A549 treated with Mapracorat at 1 μM for 4 hours (cell line): ENCODE measurements at places on chromosomes 6 and 20. TPM values are rescaled to one million over a fixed set of nuclear protein-coding genes. Genes with fewer than 3 reads are reported as not detected.

The SYS1 gene
- 22.2 to 33.8 TPM (median 31.0 TPM) in 5 replicates for total RNA-seq

The LY6G5B gene
- total RNA-seq, result 2.1 to 5.7 TPM (median 3.8 TPM) in 5 replicates

The TMC2 gene
- total RNA-seq, result not detected in 5 replicates

The COL11A2 gene
- 0.69 to 1.1 TPM (median 0.83 TPM) in 5 replicates for total RNA-seq

The RIPPLY2 gene
- 0.13 to 0.99 TPM (median 0.31 TPM) in 4 of 5 replicates, not detected in the other for total RNA-seq

The ADRM1 gene
- 152 to 196 TPM (median 187 TPM) in 5 replicates for total RNA-seq

The RIN2 gene
- 22.4 to 24.4 TPM (median 22.9 TPM) in 5 replicates for total RNA-seq

The NFATC2 gene
- 7.5 to 10.4 TPM (median 8.6 TPM) in 5 replicates for total RNA-seq

The B3GAT2 gene
- 0.02 to 0.06 TPM (median 0.06 TPM) in 3 of 5 replicates, not detected in the others for total RNA-seq

The DEFB124 gene
- total RNA-seq, result 0.29 to 0.44 TPM in 2 of 5 replicates, not detected in the others

The PEX3 gene
- 10.0 to 12.7 TPM (median 10.3 TPM) in 5 replicates for total RNA-seq

The TRIM10 gene
- total RNA-seq, result not detected in 5 replicates

The MAPK13 gene
- 0.28 to 1.00 TPM (median 0.74 TPM) in 5 replicates for total RNA-seq

The ARMH2 gene
- total RNA-seq, result not detected in 5 replicates

The FGD2 gene
- total RNA-seq, result 0.04 to 0.08 TPM in 2 of 5 replicates, not detected in the others

The LINC00237 gene
- not detected in 5 replicates for total RNA-seq

The PLCB1 gene
- 0.39 to 1.2 TPM (median 0.42 TPM) in 5 replicates for total RNA-seq

The HRH3 gene
- not detected in 5 replicates for total RNA-seq

The RPS6KA2 gene
- 0.06 to 0.33 TPM (median 0.26 TPM) in 5 replicates for total RNA-seq

The ZC3H12D gene
- total RNA-seq, result 0.02 to 0.12 TPM (median 0.06 TPM) in 4 of 5 replicates, not detected in the other

The RFX6 gene
- total RNA-seq, result not detected in 5 replicates

The EYA2 gene
- 1.7 to 2.6 TPM (median 2.3 TPM) in 5 replicates for total RNA-seq

The F13A1 gene
- not detected in 5 replicates for total RNA-seq

The SPAG4 gene
- 3.1 to 5.9 TPM (median 4.8 TPM) in 5 replicates for total RNA-seq

The ZNF831 gene
- total RNA-seq, result not detected in 5 replicates

The PRKN gene
- total RNA-seq, result 0.07 TPM in 2 of 5 replicates, not detected in the others

The MATN4 gene
- total RNA-seq, result 0.09 to 0.26 TPM (median 0.15 TPM) in 4 of 5 replicates, not detected in the other

The PSORS1C2 gene
- total RNA-seq, result not detected in 5 replicates

The GUCA1A gene
- not detected in 5 replicates for total RNA-seq

The ELOVL4 gene
- total RNA-seq, result 1.5 to 1.8 TPM (median 1.6 TPM) in 5 replicates

The DOK5 gene
- total RNA-seq, result not detected in 5 replicates

The DEFB116 gene
- total RNA-seq, result not detected in 5 replicates

The PPIL1 gene
- total RNA-seq, result 41.6 to 46.3 TPM (median 43.4 TPM) in 5 replicates

The FNDC1 gene
- total RNA-seq, result 0.06 to 0.13 TPM (median 0.11 TPM) in 5 replicates

The NOX3 gene
- total RNA-seq, result not detected in 5 replicates

The HLA-DPB1 gene
- total RNA-seq, result not detected in 5 replicates

The MOXD1 gene
- 1.4 to 1.9 TPM (median 1.7 TPM) in 5 replicates for total RNA-seq

The SNX5 gene
- total RNA-seq, result 228 to 241 TPM (median 232 TPM) in 5 replicates

The MLN gene
- not detected in 5 replicates for total RNA-seq

The SLC35D3 gene
- 0.05 to 0.14 TPM (median 0.12 TPM) in 3 of 5 replicates, not detected in the others for total RNA-seq

The FOXC1 gene
- total RNA-seq, result 5.1 to 8.2 TPM (median 7.2 TPM) in 5 replicates

The NEURL2 gene
- 0.61 to 1.7 TPM (median 0.94 TPM) in 5 replicates for total RNA-seq

The TMEM74B gene
- 3.0 to 5.0 TPM (median 4.7 TPM) in 5 replicates for total RNA-seq

The KDM1B gene
- 6.5 to 7.5 TPM (median 7.3 TPM) in 5 replicates for total RNA-seq

The EPM2A gene
- total RNA-seq, result 2.9 to 3.7 TPM (median 3.3 TPM) in 5 replicates

The TCF15 gene
- total RNA-seq, result not detected in 5 replicates

The SLPI gene
- 7.2 to 15.2 TPM (median 11.4 TPM) in 5 replicates for total RNA-seq

The TBXT gene
- total RNA-seq, result not detected in 5 replicates
